ENCODE measurements at places on chromosomes 1 and 21.

GRCh38 chr1:18644973-18645746 lies 14.5 kb downstream of the PAX7 start:
- DNase-seq = no peak

DNA sequence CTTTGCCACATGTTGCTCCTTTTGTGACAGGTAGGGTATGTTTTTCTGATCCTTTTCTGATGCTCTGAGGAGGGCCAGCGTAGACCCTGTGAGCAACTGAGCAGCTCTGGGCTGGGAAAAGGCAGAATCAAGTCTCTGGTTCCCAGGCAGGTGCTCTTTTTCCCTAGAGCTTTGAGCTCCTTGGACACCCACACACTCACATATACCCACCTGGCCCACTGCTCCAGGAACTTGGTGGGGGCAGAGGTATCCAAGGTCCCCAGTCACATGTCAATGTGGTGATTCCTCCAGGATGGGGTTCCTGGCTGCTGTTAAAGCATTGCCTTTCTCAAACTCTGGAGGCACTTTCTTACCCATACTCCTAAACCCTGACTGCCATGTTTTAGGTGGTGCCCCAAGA lies 5.4 kb downstream of the CD2 start:
- DNase-seq = no peak

DNA sequence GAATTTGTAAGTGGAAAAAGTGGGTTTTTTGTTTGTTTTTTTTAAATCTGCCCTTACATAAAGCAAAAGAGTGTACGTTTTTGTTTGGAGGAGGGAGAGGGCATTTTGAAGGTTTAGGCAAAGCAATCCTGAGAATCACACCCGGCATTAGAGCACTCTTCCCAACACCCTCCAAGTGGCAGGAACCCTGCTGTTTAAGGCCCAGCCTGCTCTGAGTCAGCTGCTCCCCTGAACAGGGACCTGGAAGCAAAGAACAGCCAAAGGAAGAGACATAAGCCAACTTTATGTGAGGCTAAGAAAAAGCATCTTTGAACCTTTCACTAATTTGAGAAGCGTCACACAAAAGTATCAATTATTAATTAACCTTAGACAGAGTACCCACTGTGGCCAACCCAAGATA lies 16.9 kb downstream of the MTFR1L start:
- no peak for DNase-seq

- DNase-seq = no peak
Observed at GRCh38 chr1:209583408-209583807, at the start of gene CAMK1G. Gene CAMK1G (plus strand): TSS chr1:209583714. CDS start chr1:209594984, 11,270 bp downstream.

DNA sequence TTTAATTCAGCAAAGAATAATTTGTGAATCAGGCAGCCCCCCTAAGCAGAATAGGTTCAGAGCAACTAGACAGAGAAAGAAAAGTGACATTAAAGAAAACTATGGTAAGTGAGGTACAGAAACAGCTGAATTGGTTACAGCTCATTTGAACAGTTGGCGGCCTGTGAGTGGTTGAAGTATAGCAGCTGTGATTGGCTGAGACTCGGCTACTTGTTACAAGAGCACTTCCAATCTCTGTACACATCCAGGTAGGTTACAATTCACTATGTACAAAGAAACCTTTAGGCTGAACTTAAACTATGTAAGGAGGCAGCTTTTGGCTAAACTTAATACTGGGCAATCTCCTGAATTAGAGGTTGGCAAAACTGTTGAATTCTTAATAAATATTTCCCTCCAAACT lies 171.1 kb upstream of the LHX8 start:
- DNase-seq = no peak

DNA sequence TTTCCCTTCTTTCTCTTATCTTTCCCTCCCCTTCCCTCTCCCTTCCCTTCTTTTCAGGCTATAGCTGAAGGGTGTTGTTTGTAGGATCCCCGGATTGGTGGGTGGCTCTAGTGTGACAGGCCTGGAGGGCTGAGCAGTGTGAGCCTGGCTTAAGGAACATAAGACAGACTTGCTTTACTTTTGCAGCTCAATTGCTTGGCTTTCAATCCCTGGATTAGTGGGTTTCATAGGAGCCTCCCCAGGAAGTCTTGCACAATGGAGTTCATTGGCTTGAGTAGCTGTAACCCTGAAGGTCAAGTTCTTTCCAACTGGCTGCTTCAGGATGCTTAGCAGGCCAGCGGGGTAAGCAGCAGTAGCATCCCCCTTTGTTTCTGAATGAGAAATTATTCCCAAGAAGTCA lies 126.7 kb downstream of the CAMTA1 start:
- DNase-seq = no peak

- DNase-seq = no peak
Observed at GRCh38 chr1:94247138-94248094, 10.0 kb upstream of the ARHGAP29 start.

Measured in stimulated activated CD4-positive, alpha-beta T cell treated with anti-CD3 and anti-CD28 coated beads, Interleukin-1b, Interleukin-23, amount 100 ng/mL, for 1 hour (primary cell).